T-helper 17 cell (primary cell): ENCODE measurements at places on chromosomes 4 and X.

DNA sequence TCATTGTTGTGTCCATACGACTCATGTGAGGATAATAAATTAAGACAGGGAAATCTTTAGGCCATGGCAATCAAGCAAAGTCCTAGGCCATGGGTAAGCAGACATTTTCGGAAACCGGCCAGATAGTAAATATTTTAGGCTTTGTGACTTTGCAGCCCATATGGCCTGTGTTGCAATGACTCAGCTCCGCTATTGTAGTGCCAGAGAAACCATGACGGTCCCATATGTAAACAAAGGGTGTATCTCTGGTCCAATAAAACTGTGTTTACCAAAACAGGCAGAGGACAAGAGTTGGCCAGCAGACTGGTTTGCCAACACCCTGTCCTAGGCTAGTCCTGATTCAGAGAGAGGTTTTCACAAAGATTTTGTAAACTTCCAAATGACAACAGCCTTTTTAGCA, 5.0 kb downstream of the FAM114A1 start:
- no peak for DNase-seq

- DNase-seq = no peak
These were observed 697 bp downstream of the ZNF280C start for GRCh38 chrX:130267956-130268448.

- DNase-seq = no peak
These were observed 111.3 kb upstream of the PAQR3 start for GRCh38 chr4:79050541-79050880.

DNA sequence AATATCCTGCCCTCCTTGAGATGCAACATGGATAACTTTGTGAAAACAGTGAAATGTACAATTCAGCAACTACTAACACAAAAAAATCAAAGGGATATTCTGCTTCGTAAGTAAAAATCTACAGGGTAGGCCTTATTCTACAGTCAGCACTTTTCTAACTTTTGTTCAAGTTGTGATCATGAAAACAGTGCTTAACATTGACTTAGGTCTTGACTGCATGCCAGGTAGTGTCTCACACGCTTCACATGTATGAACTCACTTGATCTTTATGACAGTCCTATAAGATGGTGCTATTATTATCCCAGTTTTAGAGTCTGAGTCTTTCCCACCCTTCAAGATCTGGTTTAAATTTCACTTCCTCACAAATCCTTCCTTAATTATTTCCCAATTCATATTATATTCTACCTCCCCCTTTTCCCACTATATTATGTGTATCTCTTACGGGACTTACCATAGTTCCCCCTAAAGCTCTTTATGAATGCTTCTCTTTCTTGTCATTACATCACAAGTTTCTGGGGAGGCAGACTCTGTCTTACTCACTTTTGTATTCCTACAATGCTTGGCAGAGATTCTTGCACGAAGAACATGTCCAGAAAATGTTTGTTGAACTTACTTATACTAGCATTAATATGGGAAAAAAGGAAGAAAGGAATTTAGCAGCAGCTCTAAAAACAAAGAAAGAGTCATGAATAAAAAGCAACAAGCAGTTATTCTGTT, 179.8 kb downstream of the SCFD2 start:
- no peak for DNase-seq

- no peak for DNase-seq
These were observed 633.1 kb downstream of the NLGN4X start for GRCh38 chrX:5595570-5595969.

DNA sequence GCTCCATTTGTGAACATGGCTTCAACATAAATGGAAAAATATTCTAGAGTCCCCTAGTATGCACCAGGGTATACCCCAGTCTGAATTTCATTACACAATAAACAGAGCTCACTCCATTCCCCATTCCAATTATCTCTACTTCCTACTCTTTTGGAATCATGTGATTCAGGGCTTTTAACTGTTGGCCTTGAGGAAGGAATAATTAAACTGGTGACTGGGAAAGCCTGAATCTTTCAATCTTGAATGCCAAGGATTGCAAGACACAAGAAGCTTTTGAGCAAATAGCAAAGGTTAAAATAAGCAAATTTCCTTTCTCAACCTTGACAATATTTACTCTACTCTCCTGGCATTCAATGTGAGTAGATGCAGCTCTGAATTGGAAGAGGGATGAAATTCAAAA, 77.5 kb upstream of the INPP4B start:
- DNase-seq = no peak

DNA sequence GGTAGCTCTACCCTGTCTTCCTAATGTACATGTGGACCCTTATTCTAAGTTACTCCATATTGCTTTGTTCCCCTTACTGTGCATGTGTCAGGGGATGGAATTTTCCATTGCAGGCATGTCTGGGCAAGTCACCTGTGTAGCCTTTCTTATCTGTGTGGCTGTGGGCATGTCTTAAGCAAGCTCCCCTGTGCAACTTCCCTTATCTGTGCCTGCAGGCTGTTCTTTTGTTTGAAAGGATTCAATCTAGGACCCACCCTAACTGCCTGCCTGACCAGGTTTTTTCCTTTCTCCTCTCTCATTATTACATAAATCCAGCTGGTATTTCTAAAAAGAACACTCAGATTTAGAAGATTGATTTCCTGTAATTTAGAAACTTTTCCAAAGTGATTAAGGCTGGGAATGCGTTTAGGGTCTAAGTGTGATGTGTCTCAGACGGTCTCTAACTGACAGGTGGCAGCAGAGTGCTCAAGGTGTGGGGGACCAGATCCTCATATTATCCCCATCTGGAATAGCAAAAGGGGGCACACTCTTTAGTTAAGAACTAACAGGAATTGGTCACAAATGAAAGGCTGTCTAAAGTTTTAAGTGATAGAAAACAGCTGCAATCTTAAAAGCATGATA, 198.9 kb upstream of the PPP1R2C start:
- no peak for DNase-seq

DNA sequence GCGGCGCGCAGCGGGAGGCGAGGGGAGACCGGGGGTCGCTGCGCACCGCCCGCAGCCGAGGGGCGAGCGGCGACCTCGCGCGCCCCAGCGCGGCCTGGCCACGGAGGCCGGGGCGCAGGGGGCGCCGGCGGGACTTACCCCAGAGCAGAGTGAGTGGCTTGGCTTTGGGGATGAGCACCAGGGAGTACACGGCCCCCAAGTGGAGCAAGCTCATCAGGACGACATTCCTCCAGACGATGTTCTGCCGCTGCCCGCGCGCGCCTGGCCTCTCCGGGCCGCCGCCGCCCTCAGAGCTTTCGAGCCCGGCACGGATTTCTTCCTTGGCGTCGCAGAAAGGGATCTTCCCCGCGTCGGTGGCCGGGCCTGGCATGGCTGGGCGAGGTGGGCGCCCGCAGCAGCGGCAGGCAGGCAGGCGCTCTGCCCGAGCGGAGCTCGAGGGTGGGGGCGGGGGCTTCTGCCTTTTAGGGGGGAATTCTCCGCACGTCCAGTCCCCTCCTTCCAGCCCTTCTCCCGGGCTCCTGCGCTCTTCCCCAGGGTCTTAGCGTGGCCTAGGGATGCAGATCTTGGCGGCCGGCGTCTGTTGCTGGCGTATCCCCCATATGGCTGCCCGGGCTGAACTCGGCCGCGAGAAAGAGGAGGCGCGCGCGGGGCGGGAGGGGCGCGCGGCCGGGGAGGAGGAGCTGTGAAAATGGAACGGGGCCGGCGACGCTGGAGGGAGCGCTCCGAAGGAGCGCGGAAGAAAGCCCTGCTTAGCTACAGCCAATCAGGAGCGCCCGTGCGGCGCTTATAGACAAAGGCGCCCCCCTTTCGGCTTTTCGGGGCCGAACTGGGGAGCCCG, at the start of gene SCD5:
Gene SCD5, minus strand, starts transcription at position 629 of the 838 bp plus-strand sequence. Its CDS starts 259 bp downstream, at position 370.
- peak; percentile 18 for DNase-seq

GRCh38 chr4:75542824-75543223, 13.0 kb upstream of the ODAPH start:
- no peak for DNase-seq

DNA sequence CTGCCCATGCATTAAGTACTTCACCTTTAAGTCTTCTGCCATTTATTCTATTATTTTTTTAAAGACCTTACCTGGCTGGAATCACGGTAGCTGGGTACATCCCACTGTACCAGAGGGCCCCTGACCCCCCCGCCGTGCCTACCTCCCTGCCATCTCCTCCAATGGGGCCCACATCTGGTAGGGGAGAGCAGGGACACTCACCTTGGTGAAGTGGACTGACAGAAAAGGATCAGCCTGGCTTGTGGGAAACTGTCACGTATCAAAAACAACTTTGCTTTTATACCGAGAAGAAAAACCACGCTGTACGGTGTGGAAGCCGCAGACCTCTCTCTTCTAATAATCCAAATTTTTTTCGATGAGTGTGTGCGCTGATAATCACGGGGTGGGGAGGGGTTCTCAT, at the start of gene FOXP3:
Gene FOXP3, minus strand, starts transcription at position 251 of the 400 bp plus-strand sequence. CDS start 6,205 bp downstream, outside the sequence.
- no peak for DNase-seq
